ENCODE measurements at places on chromosomes 12 and 14.

- no peak for DNase-seq
Observed at GRCh38 chr12:28870839-28871440, 278.1 kb upstream of the FAR2 start.

DNA sequence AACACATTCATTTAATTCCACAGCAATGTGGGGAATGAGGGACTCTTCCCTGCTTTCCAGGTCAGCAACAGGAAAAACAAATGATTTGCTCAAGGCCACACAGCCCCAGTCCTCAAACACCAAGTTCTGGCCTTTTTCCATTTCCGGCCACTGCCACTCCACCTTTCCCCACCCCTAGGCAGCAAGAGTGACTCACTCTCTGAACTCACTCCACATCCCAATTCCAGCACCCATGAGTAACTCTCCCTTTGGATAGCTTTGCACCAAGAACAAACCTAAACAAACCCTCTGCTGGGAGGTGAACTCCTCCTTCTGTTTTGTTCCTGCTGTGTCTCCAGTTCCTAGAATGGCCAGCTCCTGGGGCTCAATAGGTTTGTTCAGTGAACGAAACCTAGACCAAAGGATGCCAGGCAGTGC is 30.4 kb upstream of the PLEKHG6 start:
- no peak for DNase-seq

- DNase-seq: no peak
Observed at GRCh38 chr14:44135972-44136371, 371.1 kb downstream of the FSCB start.

GRCh38 chr14:87883750-87884149 is 109.2 kb downstream of the GALC start:
- DNase-seq: no peak

DNA sequence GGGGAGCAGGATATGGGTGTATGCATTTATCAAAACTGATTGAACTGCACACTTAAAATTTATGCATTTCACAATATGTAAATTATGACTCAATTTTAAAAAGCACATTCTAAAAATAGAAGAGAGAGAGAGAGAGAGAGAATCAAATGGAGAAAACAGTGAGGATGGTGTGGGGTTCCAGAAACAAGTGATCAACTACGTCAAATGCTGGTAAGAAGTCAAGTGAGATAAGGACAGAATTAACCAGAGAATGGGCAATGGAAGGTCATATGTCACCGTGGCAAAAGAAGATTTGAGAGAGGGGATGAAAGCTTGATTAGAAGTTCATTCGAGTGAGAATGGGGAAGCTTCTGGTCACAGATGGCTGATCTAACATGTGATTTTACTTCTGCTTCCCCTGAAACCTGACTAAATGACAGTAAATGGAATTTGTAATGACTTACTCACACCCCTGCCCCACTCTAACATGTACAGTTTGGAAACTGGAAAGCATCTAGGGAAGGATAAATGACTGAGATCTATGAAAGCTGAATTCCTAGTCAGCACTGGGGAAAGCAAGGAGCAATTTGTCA is 276.5 kb upstream of the AMIGO2 start:
- no peak for DNase-seq

DNA sequence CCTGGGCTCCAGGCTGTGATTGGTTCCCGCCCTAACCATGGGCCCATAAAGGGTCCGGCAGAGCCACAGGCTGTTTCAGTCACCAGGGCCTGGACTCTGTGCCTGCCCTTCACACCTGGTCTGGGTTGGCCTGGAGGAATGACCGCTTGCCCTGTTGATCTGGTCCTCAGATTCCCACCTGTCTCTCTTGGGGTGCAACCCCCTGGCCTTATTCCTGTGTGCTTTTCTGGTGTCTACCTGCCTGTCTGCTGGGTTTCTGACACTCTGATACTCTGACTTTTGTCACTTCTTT is 2.9 kb upstream of the KRT83 start:
- DNase-seq: no peak

DNA sequence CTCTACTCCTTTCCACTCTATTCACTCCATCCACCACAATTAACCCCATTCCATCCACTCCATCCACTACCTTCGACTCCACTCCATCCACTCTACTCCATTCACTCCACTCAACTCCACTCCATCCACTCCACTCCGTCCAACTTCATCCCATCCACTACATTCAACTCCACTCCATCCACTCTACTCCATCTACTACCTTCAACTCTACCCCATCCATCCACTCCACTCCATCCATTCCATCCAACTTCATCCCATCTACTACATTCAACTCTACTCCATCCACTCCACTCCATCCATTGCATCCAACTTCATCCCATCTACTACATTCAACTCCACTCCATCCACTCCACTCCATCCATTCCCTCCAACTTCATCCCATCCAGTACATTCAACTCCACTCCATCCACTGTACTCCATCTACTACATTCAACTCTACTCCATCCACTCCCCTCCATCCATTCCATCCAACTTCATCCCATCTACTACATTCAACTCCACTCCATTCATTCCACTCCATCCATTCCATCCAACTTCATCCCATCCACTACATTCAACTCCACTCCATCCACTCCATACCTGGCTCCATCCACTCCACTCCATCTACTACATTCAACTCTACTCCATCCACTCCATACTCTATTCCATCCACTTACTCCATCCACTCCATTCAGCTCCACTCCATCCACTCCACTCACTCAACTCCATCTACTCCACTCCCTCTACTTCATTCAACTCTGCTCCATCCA is 16.4 kb downstream of the HNF1A start:
- DNase-seq: no peak

GRCh38 chr12:46160981-46161690 is 107.7 kb downstream of the SLC38A1 start:
- DNase-seq: no peak

GRCh38 chr14:69695322-69696203 is 71.4 kb upstream of the SRSF5 start:
- DNase-seq: no peak

GRCh38 chr12:107402041-107403022 is 283.3 kb upstream of the PWP1 start:
- peak; percentile 80 for DNase-seq

- no peak for DNase-seq
Observed at GRCh38 chr12:3929875-3930615, 56.8 kb upstream of the PARP11 start.

- no peak for DNase-seq
Observed at GRCh38 chr14:30419037-30419436, 139.9 kb upstream of the G2E3 start.

GRCh38 chr12:110224379-110225304 is 56.4 kb upstream of the ATP2A2 start:
- DNase-seq: no peak

Measured in natural killer cell treated with Interleukin-12 subunit alpha and Interleukin-12 subunit beta and Interleukin-15 and Interleukin-18, amount 100 ng/mL, for 72 hours (primary cell).